Liver (tissue), 10 donors: ENCODE measurements at places on chromosomes 2 and 18. TPM values are rescaled to one million over a fixed set of nuclear protein-coding genes. Genes with fewer than 3 reads are reported as not detected.

AQP12B gene
- not detected for polyA plus RNA-seq

GPR75 gene
- 0.21 TPM for polyA plus RNA-seq

SERPINB4 gene
- polyA plus RNA-seq, result not detected

UGT1A3 gene
- 7.0 TPM for polyA plus RNA-seq

ABCA12 gene
- 0.03 TPM for polyA plus RNA-seq
